ENCODE measurements at places on chromosomes 11 and 22. TPM values are rescaled to one million over a fixed set of nuclear protein-coding genes. Genes with fewer than 3 reads are reported as not detected.

DNA sequence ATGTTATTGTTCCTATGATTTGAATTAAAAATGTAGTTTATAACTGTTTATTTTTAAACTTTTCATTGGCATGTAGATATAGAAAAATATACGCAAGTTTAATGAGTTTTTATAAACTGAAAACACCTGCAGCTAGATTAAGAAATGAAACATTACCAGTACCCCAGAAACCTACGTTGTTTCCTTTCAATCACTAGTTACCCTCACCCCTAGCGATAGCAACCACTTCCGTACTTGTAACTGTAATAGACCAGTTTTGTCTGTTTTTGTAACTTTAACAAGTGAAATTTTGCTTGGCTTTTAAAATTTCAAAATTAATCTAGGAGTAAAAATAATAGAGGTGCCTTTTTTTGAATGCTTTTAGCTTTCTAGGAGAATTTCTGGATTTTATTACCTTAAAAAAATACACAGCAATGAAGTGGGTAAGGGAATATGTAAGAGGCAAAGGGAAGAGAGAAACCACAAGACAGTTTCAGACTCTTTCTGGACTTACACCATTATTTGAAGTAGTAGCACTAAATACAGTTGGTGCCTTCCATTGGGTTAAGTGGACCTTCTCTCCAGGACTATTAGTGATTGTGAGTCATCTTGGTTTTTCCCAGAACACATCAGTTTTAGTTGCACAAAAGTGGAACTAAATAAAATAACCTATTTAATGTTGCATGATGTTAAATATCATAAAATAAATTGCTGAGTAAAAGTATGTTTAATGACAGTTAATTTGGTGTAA is 18.7 kb upstream of the NAT10 start:
- no peak for DNase-seq

GRCh38 chr11:36455658-36456111 is 54.4 kb downstream of the TRAF6 start:
- peak; percentile 91 for DNase-seq

CHRM1 gene
- not detected for total RNA-seq

- DNase-seq = no peak
These were observed 11.3 kb downstream of the ARFGAP2 start for GRCh38 chr11:47165253-47165840.

Measured in left cardiac atrium (tissue), 4 donors.